ENCODE measurements at places on chromosomes 13 and 19.

GRCh38 chr19:46426035-46426505 lies 2.7 kb downstream of the PNMA8C start:
- DNase-seq: peak; percentile 58

GRCh38 chr19:54551950-54552912 lies 21.4 kb upstream of the LILRA2 start:
- no peak for DNase-seq

DNA sequence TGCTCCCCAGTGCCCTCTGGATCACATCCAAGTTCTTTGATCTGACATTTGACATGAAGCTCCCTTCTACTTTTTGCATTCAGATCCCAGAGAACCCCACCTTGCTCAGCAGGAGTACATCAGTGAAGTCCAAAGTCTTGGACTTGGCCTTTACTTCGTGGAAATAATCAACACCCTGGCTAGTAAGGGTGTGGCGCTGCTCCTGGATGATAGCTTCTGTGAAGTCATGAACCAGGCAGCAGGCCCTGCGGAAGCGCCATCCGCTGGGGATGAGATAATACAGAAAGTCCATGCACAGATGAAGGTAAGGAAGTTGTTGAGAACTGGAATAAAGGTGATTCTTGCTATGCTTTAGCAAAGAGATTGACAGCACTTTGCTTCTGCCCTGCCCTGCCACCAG lies 43.2 kb downstream of the OR10H4 start:
- DNase-seq: no peak

DNA sequence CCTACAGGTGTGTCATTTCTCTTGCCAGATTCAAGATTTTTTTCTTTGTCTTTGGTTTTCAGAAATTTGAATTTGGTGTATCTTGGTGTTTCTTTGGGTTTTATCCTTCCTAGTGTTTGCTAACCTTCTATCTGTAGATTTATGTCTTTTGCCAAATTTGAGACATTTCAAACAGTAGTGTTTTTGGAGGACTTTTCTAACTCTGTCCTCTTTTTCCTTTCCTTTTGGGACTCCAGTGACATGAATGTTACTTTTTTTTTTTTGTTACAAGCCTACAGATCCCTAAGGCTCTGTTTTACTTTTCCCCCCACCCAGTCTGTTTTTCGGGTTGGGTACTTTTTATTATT lies 58.8 kb downstream of the ZMYM2 start:
- no peak for DNase-seq

- DNase-seq: no peak
Observed at GRCh38 chr13:78589206-78589605, 14.1 kb downstream of the POU4F1 start.

GRCh38 chr19:35011091-35011689 lies 11.1 kb downstream of the GRAMD1A start:
- no peak for DNase-seq

DNA sequence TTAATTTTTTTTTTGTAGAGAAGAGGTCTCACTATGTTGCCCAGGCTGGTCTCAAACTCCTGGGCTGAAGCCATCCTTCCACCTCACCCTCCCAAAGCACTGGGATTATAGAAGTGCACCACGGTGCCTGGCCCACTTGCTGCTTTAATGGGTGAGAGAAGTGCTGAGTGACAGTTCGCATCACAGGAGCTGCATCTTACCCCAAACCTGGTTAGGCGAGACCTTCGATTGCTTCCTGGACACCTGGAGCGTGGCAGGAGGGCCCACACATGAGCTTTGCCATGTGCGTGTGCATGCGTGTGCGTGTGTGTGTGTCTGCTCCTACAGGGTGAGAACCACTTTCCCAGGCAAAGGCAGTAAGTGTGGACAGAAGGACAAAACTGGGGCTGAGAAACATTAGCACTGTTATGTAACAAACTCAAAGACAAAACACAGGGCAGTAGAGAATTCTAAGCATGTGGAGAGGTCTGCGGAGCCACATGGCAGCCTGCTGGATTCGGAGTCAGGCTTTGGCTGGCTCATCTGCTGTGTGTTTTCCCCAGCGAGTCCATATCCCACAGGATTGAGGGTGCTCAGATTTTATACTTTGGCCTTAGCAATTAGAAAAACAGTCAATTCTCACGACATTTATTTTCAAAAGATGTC lies 11.7 kb upstream of the MTIF3 start:
- no peak for DNase-seq

GRCh38 chr19:44684892-44685863 lies 13.8 kb upstream of the CEACAM16 start:
- no peak for DNase-seq

- DNase-seq: peak; percentile 76
Observed at GRCh38 chr19:39031368-39032062, 834 bp downstream of the FBXO27 start.

GRCh38 chr13:43232873-43233265 lies 209.5 kb downstream of the DNAJC15 start:
- DNase-seq: no peak

DNA sequence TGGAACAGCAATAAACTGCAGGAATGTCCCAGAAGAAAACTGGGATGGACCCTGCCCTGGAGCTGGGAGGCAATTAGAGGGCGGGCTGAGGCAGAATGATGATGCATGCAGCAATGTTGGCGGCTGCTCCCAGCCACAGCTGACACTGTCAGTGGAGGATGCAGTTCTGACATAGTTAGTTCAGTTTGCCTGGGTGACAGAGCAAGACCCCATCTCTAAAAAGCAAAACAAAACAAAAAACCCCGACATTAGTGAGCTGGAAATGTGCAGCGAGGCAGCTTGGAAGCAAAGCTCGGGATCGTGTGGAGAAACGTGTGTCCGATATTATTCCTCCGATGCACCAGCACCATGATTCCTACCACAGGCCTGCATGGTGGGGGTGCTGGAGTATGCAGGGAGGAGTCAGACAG lies 110.1 kb upstream of the UQCRFS1 start:
- DNase-seq: no peak

DNA sequence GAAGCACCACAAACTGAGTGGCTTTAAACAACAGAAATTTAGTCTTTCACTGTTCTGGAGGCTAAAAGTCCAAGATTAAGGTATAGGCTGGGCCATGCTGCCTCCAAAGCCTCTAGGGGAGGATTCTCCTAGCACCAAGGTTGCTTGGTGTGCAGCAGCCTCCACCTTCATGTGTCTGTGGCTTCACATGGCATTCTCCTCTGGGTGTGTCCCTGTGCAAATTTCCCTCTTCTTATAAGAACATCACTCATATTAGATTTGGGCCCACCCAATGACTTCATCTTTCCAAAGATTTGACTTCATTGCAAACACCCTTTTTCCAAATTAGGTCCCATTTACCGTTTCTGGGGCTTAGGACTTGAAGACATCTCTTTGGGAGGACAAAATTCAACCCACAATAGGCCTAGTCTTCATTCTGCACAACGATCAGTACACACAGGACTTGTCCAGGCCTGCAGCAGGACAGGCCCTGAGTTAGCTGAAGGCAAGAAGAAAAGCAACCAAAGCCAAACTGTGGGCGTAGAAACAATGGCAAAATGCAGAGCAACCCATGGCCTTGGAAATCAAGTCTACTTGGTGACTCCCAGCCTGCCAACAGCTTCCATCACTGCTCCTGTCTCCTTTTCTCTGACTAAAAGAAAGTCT lies 521.2 kb upstream of the NBEA start:
- no peak for DNase-seq

DNA sequence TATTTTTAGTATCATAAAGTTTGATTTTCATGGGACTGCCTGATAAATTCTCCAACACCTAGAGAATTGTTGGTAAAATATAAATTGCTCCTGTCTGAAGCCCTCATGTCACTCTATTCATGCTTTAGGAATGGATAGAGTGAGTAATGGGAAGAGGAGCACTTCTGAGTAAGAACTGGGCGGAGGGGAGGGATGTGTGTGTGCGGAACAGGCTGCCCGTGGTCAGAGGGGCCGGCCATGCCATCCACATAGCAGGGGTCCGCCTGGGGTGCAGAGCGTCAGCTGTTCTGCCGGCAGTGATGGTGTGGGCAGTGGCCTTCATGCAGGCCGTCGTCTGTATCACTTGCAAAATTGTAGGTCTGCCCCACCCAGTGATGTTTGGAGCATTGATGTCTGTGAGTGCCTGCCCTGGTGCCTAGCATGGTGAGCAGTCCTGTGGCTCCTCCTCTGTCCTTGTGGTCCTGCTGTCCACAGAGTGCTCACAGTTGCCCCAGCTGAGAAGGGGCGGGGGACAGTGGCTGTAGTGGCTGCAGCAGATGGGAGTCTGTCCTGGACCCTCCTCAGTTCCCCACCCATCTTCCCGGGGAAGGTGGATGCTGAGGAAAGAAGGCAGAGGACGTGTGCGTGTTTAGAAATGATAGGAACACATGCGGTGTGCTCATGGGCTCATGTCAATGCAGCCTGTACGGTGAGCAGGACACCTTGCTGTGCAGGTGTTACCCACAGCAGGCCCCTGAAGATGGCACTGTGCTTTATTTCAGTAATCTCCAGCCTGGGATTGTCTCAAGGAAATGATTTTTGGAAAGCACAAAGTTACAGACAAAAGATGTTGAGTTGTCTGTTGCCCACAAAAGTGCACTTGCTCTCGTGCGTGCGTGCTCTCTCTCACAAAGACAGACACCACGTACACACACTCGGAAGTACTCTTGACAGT lies 49.4 kb upstream of the TEX29 start:
- DNase-seq: no peak

GRCh38 chr19:374183-374885 lies 29.7 kb upstream of the MIER2 start:
- no peak for DNase-seq

Data from NCI-H1105 (cell line).